ENCODE measurements at places on chromosomes 5 and 9.
A peak's percentile ranks its signal among the peaks of the same experiment; 100 is the strongest.

DNA sequence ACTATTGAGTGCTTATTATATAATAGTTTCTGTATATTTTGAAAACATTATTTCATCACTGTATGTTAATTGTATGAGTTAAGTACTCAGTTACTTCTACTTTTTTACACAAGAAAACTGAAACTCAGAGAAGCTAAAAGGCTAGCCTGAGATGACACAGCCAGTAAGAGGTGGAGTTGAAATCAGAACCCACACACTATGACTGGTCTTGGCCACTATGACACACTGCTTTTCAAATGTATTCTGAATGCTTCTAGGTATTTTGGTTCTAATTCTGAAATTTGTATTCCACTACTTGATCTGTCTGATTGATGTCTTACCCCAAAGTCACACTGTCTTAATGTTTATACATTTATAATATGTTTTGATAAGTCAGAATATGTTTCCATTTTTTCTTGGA is 181.8 kb downstream of the ZDHHC21 start:
- no peak for DNase-seq

GRCh38 chr9:15231788-15232635 is 75.0 kb downstream of the TTC39B start:
- no peak for DNase-seq

GRCh38 chr5:93382188-93382825 is 198.7 kb downstream of the NR2F1-AS1 start:
- no peak for DNase-seq

GRCh38 chr5:67363180-67363709 is 166.6 kb upstream of the CD180 start:
- DNase-seq: no peak

GRCh38 chr9:13158986-13159385 is 120.5 kb downstream of the MPDZ start:
- no peak for DNase-seq

GRCh38 chr5:82808960-82809359 is 268.2 kb downstream of the TMEM167A start:
- no peak for DNase-seq

DNA sequence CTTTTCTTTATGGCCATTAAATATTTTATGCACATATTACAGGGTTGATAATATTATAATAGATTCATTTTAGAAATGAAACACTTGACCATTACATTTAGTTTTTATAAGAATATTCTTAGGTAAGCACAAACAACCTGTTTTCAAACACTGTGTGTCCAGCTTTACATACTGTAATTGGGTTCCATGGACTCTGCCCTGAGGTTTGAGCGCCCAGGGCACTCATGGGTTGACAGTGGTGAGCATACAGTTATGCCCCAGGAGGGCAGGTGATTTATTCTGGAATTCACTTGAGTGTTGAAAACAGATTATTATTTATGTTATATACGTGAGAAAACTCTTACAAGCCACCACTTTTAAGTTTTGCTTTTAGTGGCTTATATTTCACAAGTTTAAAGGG is 33.7 kb downstream of the TRIO start:
- no peak for DNase-seq

GRCh38 chr5:42751044-42751443 is 5.6 kb upstream of the CCDC152 start:
- DNase-seq: no peak

GRCh38 chr9:98970532-98971041 is 26.9 kb downstream of the COL15A1 start:
- DNase-seq: no peak

- DNase-seq: no peak
Measured at GRCh38 chr9:114282104-114282485, 40.8 kb upstream of the ORM1 start.

DNA sequence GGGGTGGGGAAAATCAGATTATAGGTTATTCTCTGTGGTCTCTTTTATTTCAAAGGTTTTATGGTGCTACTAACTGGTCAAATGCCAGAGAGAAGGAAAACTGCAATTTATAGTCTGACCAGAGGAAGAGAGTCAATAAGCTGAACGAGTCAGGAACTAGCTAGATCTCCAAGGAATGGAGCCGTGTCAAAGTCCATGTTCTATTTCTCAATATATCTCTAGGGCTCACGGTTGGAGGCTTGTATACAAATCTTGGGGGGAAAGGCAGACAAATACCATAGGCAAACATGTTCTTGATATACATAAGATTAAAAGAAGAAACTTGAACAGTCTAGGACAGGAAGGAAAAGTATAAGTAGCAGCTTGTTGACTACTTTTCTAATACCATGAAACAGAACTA is 627.1 kb downstream of the PDE4D start:
- DNase-seq: no peak

DNA sequence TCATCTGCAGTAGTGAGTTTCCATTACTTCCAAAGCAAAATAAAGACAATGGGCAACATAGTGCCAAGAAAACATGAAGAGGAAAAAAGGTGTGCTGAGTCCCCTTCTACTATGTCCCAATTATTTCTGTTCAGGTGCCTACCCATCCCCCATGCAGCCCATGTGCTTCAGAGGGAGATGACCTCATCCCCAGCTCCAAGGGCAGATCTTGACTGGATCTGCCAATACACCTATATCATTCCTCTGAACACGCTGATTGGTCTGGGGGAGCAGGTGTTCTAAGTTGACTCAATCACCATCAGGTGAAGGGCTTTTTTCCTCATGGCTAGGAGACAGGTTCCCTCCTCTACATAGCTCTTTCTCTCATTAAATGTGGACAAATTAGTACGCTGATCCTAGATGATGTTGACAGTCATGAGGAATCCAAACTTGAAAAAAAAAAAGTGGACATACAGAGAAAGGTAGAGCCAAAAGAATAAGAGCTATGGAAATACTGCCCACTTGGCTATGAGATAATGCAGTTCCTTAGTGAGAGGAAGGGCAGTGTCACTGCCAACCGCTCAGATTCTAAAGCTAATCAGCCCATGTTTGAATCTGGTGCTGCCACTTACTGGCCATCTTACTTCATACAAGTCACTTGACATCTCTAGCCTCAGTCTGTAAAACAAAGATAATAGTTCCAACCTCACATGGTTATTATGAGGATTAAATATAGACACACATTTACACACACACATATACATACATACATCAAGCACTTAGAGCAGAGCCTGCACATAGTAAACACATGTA is 23.1 kb downstream of the PRELID2 start:
- peak; percentile 32 for DNase-seq

GRCh38 chr9:91949946-91950664 is at the start of gene ROR2:
Gene ROR2, minus strand, starts transcription at chr9:91950228.
- peak; percentile 64 for DNase-seq

GRCh38 chr9:18806232-18807080 is 226.6 kb downstream of the SAXO1 start:
- DNase-seq: no peak

DNA sequence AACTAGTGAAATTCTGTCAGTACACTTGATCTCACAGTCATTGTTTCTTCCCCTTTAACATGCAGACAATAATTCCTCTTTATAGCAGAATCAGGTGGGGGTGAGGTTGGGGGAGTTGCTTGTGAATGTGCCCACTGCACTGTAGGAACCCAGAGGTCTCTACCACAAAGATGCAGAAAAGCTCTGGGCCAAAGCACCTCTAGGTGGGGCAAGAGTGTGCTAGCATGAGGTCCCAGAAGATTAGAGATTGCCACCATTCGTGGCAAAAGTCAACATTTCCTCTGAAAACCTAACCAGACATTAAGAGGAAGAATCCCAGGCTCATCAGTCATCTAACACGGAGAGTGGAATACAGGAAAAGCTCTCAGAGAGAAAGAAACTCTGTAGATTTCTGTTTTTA is 74.5 kb downstream of the PTCD2 start:
- DNase-seq: no peak
